Neural cell (in vitro differentiated cells): ENCODE measurements at places on chromosomes 2 and 18. TPM values are rescaled to one million over a fixed set of nuclear protein-coding genes. Genes with fewer than 3 reads are reported as not detected.

Gene RUFY4
- polyA plus RNA-seq, result not detected in 2 replicates

Gene FBLN7
- 0.50 TPM in 1 of 2 replicates, not detected in the other for polyA plus RNA-seq

Gene DOK1
- 0.30 and 0.79 TPM in 2 replicates for polyA plus RNA-seq

Gene XPO1
- 494 and 522 TPM in 2 replicates for polyA plus RNA-seq

Gene UBR3
- 62.3 and 75.2 TPM in 2 replicates for polyA plus RNA-seq

Gene SPP2
- polyA plus RNA-seq, result not detected in 2 replicates

Gene HOXD11
- not detected in 2 replicates for polyA plus RNA-seq

Gene ADAM17
- 32.3 and 32.6 TPM in 2 replicates for polyA plus RNA-seq

Gene IGFBP5
- polyA plus RNA-seq, result 1.6 and 2.1 TPM in 2 replicates

Gene FBXO41
- 6.0 and 6.7 TPM in 2 replicates for polyA plus RNA-seq

Gene IL1R1
- 0.40 TPM in 1 of 2 replicates, not detected in the other for polyA plus RNA-seq

Gene GREB1L
- polyA plus RNA-seq, result 23.3 and 24.2 TPM in 2 replicates

Gene TMEFF2
- 24.6 and 29.1 TPM in 2 replicates for polyA plus RNA-seq

Gene STARD6
- not detected in 2 replicates for polyA plus RNA-seq

Gene CNTNAP5
- polyA plus RNA-seq, result 19.3 and 39.0 TPM in 2 replicates

Gene MBD5
- polyA plus RNA-seq, result 9.7 and 28.9 TPM in 2 replicates

Gene ICOS
- not detected in 2 replicates for polyA plus RNA-seq

Gene SLC40A1
- 12.6 and 12.8 TPM in 2 replicates for polyA plus RNA-seq

Gene EPAS1
- polyA plus RNA-seq, result not detected in 2 replicates

Gene ELOA2
- polyA plus RNA-seq, result not detected in 2 replicates
